Upper lobe of right lung (tissue), 1 donor: ENCODE measurements at places on chromosomes 6 and 20. TPM values are rescaled to one million over a fixed set of nuclear protein-coding genes. Genes with fewer than 3 reads are reported as not detected.
A peak's percentile ranks its signal among the peaks of the same experiment; 100 is the strongest.

The SLC17A2 gene
- not detected for total RNA-seq

The GGTLC1 gene
- 105 TPM for total RNA-seq

The PLN gene
- total RNA-seq: 5.8 TPM

The BPIFB4 gene
- total RNA-seq: not detected

DNA sequence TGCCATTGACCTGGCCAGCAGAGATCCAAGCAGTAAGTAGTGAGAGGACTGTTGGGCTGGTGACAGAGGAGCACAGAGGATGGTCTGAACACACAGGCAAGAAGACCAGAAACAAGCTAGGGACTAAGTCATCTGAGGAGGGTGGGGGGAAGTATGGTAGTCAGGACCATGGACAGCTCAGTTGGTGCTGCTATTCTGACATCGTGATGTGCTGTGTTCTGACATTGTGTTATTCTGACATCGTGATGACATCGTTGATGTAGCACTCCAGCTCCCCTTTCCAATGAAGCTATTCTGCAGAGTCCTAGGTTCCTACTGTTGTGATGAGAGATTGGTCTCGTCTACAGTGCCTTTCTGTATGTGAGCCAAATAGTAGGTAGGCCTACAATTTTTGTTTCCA lies 28.7 kb downstream of the CFAP206 start:
- no peak overlapping the region for H3K27ac ChIP-seq
- no peaks in the 10 kb centered on the region for H3K4me1 ChIP-seq
- no peaks in the 10 kb centered on the region for H3K36me3 ChIP-seq
- no peak overlapping the region for H3K4me3 ChIP-seq
- no peaks in the 10 kb centered on the region for H3K27me3 ChIP-seq

The TBC1D32 gene
- 5.4 TPM for total RNA-seq

GRCh38 chr6:68144667-68145066 lies 490.4 kb upstream of the ADGRB3 start:
- no peak overlapping the region for H3K27ac ChIP-seq
- DNase-seq: no peak
- H3K36me3 ChIP-seq: no peaks in the 10 kb centered on the region
- H3K4me3 ChIP-seq: no peak overlapping the region
- no peaks in the 10 kb centered on the region for H3K4me1 ChIP-seq
- H3K27me3 ChIP-seq: no peaks in the 10 kb centered on the region

DNA sequence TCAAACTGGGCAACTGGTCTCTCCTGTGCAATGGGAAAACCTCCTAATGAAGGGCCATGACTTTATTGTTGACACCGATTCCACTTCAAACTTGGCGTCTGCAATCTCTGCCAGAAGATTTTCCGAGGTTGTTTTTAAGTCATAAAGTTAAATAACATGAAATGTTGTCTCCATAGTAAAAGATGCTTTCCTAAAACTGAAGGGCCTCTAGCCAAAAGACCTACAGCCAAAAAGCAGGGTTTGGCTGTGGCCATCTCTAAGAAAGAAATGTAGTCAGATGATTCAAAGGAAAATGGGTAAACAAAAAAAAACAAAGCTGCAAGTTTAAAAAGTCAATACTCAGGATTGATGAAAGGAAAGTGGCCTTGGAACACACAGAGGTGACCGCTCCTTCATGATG lies 14.1 kb downstream of the CD93 start:
- no peak overlapping the region for H3K4me3 ChIP-seq
- H3K4me1 ChIP-seq: no peaks in the 10 kb centered on the region
- no peak for DNase-seq
- H3K27ac ChIP-seq: no peak overlapping the region

DNA sequence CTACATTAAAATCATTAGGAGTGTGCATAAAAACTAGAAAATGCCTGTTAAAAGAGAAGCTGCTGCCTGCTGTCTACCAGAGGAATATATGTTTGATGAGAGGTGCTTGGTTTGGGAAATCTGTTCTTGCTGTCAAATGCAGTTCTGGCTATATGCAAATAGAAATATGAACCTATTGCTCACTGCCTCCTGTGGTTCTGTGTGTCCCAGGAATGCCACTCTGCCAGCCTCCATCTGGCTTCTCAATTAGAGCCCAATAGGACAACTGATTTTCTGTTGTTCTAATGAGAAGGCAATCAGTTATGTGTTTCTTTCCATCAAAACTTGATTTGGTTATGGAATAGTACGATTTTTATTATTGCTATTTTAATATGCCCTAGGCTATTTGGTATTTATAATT lies 759.7 kb downstream of the HDGFL1 start:
- no peaks in the 10 kb centered on the region for H3K4me1 ChIP-seq
- no peak for DNase-seq
- no peak overlapping the region for H3K4me3 ChIP-seq
- no peaks in the 10 kb centered on the region for H3K27me3 ChIP-seq
- no peaks in the 10 kb centered on the region for H3K36me3 ChIP-seq

DNA sequence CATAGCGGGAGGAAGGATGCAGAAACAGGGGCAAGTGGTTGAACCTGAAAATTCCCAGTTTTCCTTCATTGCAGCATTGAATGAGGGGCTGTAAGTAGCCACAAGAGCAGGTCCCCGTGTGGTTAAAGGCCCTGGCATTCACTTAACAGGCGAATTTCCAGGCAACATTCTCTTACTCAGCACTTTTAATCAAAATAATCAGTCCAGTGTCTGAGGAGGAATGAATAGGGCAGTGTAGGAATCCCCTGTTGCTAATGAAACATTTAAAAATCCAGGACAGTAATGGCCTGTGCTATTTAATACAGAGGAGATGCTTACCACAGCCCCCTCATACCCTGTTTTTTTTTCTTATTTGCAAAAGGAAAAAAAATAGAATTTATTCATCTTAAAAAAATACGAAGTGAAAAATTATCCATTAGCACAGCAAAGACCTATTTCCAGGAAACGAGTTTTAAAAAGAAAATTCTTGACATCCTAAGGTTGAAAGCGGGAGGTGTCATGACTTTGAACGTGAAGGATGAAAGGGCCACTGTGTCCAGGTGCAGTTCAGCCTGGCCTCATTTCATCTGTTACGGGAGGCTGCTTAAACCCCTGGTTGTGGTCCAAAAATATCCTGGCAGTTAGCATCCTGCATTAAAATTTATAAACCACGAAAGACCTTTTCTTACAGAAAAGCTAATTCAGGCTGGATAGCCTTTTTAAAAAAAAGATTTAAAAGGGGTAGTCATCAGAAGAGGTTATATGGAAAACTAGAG lies 20.2 kb downstream of the MYLK4 start:
- H3K4me3 ChIP-seq: no peak overlapping the region
- H3K27me3 ChIP-seq: no peaks in the 10 kb centered on the region
- H3K27ac ChIP-seq: no peak overlapping the region
- no peak for DNase-seq
- peaks cover 10% of the 10 kb centered on the region for H3K4me1 ChIP-seq

The FRS3 gene
- total RNA-seq: 8.5 TPM

GRCh38 chr6:35679399-35679798 lies 9.3 kb downstream of the FKBP5 start:
- no peaks in the 10 kb centered on the region for H3K27me3 ChIP-seq
- H3K27ac ChIP-seq: no peak overlapping the region
- H3K4me1 ChIP-seq: peaks cover 52% of the 10 kb centered on the region
- H3K4me3 ChIP-seq: no peak overlapping the region

- H3K4me3 ChIP-seq: no peak overlapping the region
- no peak for DNase-seq
These were observed 3.3 kb downstream of the SIM1 start for GRCh38 chr6:100461278-100461916.

The DNAH8 gene
- total RNA-seq: 0.17 TPM

- no peaks in the 10 kb centered on the region for H3K36me3 ChIP-seq
- no peaks in the 10 kb centered on the region for H3K4me1 ChIP-seq
- H3K4me3 ChIP-seq: no peak overlapping the region
- H3K27ac ChIP-seq: no peak overlapping the region
These were observed 83.8 kb upstream of the FOXQ1 start for GRCh38 chr6:1227935-1228753.

- H3K27ac ChIP-seq: no peak overlapping the region
- no peaks in the 10 kb centered on the region for H3K27me3 ChIP-seq
- H3K4me3 ChIP-seq: no peak overlapping the region
These were observed 56.3 kb downstream of the THEMIS start for GRCh38 chr6:127844529-127844928.

- H3K27ac ChIP-seq: no peak overlapping the region
- no peaks in the 10 kb centered on the region for H3K27me3 ChIP-seq
- DNase-seq: no peak
- no peaks in the 10 kb centered on the region for H3K36me3 ChIP-seq
These were observed 58.0 kb upstream of the CD2AP start for GRCh38 chr6:47419621-47420020.

- no peak for DNase-seq
- no peaks in the 10 kb centered on the region for H3K36me3 ChIP-seq
- H3K4me1 ChIP-seq: no peaks in the 10 kb centered on the region
- no peaks in the 10 kb centered on the region for H3K27me3 ChIP-seq
- H3K27ac ChIP-seq: no peak overlapping the region
- no peak overlapping the region for H3K4me3 ChIP-seq
These were observed 306.7 kb downstream of the PLCB1 start for GRCh38 chr20:8438748-8439147.

The KIF6 gene
- total RNA-seq: 0.49 TPM

- H3K27ac ChIP-seq: no peak overlapping the region
- DNase-seq: no peak
- no peaks in the 10 kb centered on the region for H3K36me3 ChIP-seq
- H3K4me1 ChIP-seq: no peaks in the 10 kb centered on the region
- no peak overlapping the region for H3K4me3 ChIP-seq
These were observed 140.9 kb downstream of the EDN3 start for GRCh38 chr20:59441306-59441705.

The EFCAB8 gene
- 0.72 TPM for total RNA-seq

DNA sequence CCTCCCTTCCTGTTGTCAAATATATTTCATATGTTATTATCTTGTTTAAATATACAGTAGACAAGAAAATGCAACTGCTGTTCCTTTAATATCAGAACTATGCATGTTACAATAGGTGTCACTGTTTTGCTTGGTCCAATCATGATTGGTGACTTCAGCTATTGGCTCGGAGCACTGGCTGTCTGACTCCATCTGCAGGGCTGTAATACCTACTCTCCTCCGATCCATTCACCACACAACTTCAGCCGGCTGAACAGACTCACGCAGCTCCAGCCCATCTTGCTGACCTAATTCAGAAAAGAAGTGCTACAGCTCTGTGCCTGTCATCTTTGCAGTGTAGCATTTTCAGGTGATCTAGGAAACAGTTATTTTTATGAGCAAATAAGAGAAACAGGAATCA lies at the start of gene BTBD3:
BTBD3 (plus strand) TSS at position 231 of the 400 bp plus-strand sequence. CDS start 383 bp downstream, outside the sequence.
- peak within 1 kb of the TSS; percentile 48 for H3K4me3 ChIP-seq
- DNase-seq: no peak
- no peaks in the 10 kb centered on the region for H3K27me3 ChIP-seq
- H3K36me3 ChIP-seq: peaks cover 2% of the 10 kb centered on the region
- H3K27ac ChIP-seq: peak within 1 kb of the TSS; percentile 55

The PI3 gene
- 4.1 TPM for total RNA-seq

- H3K4me1 ChIP-seq: no peaks in the 10 kb centered on the region
- no peaks in the 10 kb centered on the region for H3K36me3 ChIP-seq
- no peak overlapping the region for H3K4me3 ChIP-seq
- DNase-seq: no peak
These were observed 53.3 kb downstream of the CCDC170 start for GRCh38 chr6:151546941-151547659.

The DNAJC5 gene
- 49.8 TPM for total RNA-seq

- no peak overlapping the region for H3K27ac ChIP-seq
- no peaks in the 10 kb centered on the region for H3K36me3 ChIP-seq
- no peak for DNase-seq
- H3K27me3 ChIP-seq: no peaks in the 10 kb centered on the region
These were observed 5.4 kb upstream of the KCNQ5 start for GRCh38 chr6:72616406-72617015.

DNA sequence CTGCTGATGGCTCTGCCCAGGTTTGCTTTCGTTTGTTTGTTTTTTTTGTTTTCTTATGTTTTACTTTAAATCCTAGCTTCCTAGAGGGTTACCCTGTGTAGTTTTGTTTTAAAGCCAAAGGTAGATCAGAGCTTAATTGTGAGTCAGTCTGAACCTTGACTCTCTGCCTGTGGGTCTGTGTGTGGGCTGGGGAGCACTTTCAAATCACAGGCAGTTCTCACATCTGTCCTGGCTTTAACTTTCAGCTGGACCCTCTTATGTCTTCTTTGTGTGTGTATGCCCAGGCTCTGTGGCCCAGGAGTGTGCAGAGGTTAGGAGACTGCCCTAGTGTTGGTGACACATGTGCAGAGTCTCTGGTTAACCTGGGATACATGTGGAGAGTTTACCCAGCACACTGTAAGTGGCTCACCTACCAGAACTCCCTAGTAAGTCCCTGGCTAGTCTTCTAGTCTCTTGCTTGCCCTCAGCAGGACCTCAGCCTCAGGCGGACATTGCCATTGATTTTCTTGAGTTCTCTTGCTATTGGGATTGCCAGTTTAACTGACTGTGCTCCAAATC lies 19.0 kb downstream of the HIVEP1 start:
- no peak for DNase-seq
- H3K36me3 ChIP-seq: no peaks in the 10 kb centered on the region
- peaks cover 12% of the 10 kb centered on the region for H3K4me1 ChIP-seq
- no peak overlapping the region for H3K27ac ChIP-seq
- no peaks in the 10 kb centered on the region for H3K27me3 ChIP-seq

- H3K27me3 ChIP-seq: no peaks in the 10 kb centered on the region
- H3K4me3 ChIP-seq: no peak overlapping the region
- no peak for DNase-seq
These were observed 159.8 kb upstream of the FERMT1 start for GRCh38 chr20:6282642-6283041.

The FLRT3 gene
- total RNA-seq: 71.2 TPM

- no peak for DNase-seq
- no peaks in the 10 kb centered on the region for H3K4me1 ChIP-seq
- H3K27ac ChIP-seq: no peak overlapping the region
- H3K36me3 ChIP-seq: no peaks in the 10 kb centered on the region
These were observed 207.7 kb upstream of the JARID2 start for GRCh38 chr6:15038013-15038791.

DNA sequence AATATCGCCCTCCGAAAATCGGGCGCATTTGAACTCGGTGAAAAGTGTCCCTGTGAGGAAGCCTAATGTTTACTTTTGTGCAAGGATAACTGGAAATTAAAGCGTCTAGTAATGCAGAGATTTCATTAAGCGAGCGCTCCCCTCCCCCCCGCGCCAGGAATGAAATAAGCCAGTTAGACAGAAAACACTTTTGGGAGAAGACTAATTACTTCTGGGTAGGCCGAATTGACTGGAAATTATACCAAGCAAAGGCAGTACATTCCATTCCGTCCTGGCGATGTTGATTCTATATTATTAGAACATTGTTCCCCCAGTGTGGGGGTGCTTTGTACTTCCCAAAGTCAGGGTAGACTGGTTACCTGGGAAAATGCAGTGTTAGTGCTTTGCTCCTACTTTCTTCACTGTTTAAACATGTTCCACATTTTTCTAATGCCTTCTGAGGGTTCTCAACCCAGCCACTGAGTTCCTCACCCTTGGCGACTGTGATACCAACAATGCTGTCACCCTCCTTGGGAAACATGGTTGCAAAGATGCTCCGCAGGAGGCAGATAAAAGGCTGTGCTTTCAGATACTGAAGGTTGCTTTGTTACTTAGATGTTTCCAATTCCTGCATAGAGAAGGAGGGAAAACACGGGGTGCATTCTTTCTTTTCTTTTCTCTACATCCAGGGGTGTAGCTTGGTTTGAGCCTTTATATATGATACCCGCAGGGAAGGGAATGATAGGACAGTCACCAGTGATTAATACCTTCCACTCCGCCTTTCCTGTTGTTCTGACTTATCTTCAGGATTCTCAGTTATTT lies 2.6 kb downstream of the GJA1 start:
- peak overlapping the region; percentile 79 for H3K27ac ChIP-seq
- peaks cover 5% of the 10 kb centered on the region for H3K27me3 ChIP-seq
- DNase-seq: no peak
- H3K4me3 ChIP-seq: peak overlapping the region; percentile 73
- H3K36me3 ChIP-seq: no peaks in the 10 kb centered on the region
